ENCODE measurements at places on chromosomes 12 and 14. TPM values are rescaled to one million over a fixed set of nuclear protein-coding genes. Genes with fewer than 3 reads are reported as not detected.

The IFI27L2 gene
- 28.2 TPM for total RNA-seq

DNA sequence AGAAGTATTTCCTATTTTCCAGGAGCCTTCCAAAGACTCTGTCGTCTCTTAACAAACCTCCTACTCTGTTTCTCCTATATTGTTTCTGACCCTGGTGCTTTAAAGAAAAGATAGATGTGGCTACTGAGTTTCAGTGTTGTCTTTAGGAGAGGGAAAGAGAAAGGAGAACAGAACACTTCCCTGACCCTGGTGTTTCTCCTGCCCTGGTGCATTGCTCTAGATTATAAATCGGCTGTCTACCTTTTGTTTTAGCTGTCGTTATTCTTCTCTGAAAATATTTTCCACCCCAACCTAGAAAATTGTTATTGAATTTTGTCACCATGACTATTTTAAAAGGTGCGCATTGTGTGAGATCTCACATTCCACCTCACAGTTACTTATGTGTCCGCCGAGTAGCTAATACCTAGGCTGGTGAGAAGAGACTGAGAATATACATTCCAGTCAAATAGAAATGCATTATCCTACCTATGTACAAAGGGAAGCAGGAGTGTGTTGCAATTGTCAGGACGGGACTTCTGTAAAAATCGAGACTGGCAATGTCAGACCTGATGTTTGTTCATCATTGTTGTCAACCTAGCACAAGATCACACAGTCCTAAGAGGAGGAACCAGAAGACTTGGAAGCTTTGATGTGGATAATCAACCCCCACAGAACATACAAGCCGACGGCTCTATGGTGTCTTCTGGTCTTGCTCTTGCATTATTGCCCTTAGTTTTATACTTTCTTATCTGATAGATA, 108.7 kb upstream of the SLC38A4 start:
- DNase-seq, result no peak

DNA sequence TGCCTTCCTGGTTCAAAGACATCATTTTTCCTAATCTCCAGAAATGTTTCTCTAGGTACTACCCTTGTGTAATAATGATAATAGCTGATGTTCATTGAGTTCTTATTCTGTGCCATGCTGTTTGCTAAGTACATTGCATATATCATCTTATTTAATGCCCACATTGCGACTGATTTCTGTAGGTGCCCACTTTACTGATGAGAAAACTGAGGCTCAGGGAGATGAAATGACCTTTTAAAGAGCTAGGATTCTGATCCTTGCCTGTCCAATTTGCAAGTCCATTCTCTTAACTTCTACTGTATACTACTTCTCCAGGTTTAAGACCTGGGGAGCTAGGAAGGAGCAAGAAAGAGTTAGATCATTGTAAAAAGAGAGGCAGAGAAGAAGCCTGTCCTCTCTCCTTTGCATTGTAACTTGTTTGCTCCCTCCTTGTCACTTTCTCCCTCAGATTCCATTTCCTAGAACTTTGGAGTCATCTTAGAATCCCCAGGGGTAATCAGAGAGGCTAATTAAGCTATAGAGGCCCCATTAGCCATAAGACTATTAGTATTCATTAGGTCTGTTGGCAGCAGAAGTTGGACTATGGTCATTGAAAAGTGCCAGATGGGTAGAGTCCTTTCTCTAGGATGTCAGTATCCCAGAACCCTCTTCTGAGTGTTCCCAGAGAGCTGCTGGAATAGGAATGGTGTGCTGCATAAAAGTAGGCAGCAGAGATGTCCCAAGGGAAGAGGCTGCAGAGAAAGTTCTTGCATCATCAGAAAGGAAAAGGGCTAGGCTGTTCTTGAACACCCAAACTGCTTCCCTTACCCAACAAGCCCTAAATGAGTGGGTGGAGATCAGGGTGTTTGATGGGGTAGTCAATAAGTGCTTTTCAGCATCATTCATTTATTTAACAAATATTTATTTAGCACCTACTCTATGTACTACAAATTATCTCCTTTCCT, 3.1 kb downstream of the DGKA start:
- DNase-seq, result no peak

The ASIC1 gene
- 1.6 TPM for total RNA-seq

DNA sequence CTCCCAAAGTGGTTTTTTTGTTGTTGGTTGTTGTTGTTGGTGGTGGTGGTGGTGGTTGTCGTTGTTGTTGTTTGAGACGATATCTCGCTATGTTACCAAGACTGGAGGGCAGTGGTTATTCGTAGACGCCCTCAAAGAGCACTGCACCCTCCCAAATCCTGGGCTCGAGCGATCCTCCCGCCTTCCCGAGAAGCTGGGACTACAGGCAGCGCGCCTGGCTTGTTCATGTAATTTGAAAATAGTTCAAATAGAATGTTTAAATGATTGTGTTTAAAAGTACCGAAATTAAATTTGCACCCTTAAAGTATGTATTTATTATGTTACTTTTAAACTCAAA, 439 bp upstream of the ANAPC5 start:
- DNase-seq, result no peak

The TRPV4 gene
- 6.0 TPM for total RNA-seq

The NTN4 gene
- 83.2 TPM for total RNA-seq
